ENCODE measurements at places on chromosomes 3 and 15. TPM values are rescaled to one million over a fixed set of nuclear protein-coding genes. Genes with fewer than 3 reads are reported as not detected.
A peak's percentile ranks its signal among the peaks of the same experiment; 100 is the strongest.

- no peaks in the 10 kb centered on the region for H3K36me3 ChIP-seq
- H3K4me3 ChIP-seq, result no peak overlapping the region
- H3K27ac ChIP-seq, result no peak overlapping the region
- H3K27me3 ChIP-seq, result peaks cover 6% of the 10 kb centered on the region
These were observed 40.8 kb downstream of the SEMA5B start for GRCh38 chr3:122986693-122987179.

- H3K4me1 ChIP-seq, result peaks cover 24% of the 10 kb centered on the region
- H3K27me3 ChIP-seq, result peaks cover 13% of the 10 kb centered on the region
- no peak for DNase-seq
- H3K27ac ChIP-seq, result no peak overlapping the region
- no peak overlapping the region for H3K4me3 ChIP-seq
These were observed 175.0 kb downstream of the RPLP1 start for GRCh38 chr15:69627548-69628158.

The ITIH1 gene
- total RNA-seq, result not detected

The CD200 gene
- 30.2 TPM for total RNA-seq

DNA sequence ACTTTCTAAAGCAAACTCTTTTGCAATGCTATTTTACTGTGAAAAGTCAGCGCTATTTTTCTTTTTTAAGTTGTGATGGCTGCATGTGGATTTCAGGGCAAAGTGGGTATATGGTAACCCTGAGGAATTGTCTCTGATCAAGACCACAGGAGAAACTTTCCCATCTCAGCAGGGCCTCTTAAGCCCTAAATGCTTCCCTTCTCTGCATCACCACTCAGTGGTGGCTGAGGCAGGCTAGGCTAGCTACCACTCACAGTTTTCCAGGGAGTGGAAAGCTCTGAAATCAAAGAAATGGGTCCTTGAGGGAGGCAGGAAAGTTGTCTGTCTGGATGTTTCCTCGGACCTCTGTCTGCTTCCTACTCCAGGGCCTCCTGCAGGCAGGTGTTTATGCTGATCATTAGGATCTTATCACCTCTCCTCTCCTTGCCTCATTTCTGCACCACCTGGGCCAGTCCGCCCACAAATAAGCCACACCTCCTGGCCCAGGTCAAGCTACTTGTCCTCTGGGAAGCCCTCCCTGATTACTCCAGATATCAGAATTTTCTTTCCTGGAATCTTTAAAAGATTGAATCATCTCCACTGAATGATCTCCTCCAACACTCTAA lies 37.0 kb downstream of the CEMIP start:
- peaks cover 16% of the 10 kb centered on the region for H3K27me3 ChIP-seq
- no peak overlapping the region for H3K4me3 ChIP-seq
- H3K4me1 ChIP-seq, result no peaks in the 10 kb centered on the region
- H3K36me3 ChIP-seq, result no peaks in the 10 kb centered on the region
- no peak for DNase-seq
- no peak overlapping the region for H3K27ac ChIP-seq

GRCh38 chr3:85890043-85890555 lies 931.3 kb downstream of the CADM2 start:
- no peaks in the 10 kb centered on the region for H3K36me3 ChIP-seq
- H3K4me3 ChIP-seq, result no peak overlapping the region
- no peaks in the 10 kb centered on the region for H3K27me3 ChIP-seq
- H3K4me1 ChIP-seq, result no peaks in the 10 kb centered on the region

GRCh38 chr15:92904722-92905571 lies 4.8 kb downstream of the CHD2 start:
- peaks cover 49% of the 10 kb centered on the region for H3K4me1 ChIP-seq
- H3K4me3 ChIP-seq, result peak overlapping the region; percentile 81
- DNase-seq, result no peak

DNA sequence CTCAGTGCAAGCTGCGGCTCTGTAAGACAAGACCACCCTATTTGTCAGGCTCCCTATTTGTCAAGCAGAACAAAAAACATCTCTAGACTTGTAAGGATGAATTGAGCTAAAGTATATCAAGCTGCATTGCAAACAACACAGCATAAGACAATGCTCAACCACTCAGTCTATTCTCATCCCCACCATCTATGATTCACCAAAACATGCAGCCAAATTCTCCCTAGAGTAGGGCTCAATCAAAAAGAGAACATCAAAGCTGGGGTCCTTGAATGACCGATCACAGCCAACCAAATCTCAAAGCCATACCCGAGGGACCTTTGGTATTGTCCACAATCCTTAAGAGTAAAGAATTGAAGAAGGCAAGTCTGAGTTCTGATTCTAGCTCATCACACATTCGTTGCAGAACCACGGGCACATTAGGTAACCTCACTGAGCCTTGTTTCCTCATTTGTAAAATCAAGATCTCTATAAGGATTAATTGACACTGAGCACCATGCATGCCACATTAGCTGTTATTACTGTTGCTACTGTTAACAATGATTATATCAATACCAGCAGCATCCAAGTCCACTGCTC lies 31.2 kb downstream of the RFTN1 start:
- peaks cover 62% of the 10 kb centered on the region for H3K36me3 ChIP-seq
- H3K27me3 ChIP-seq, result no peaks in the 10 kb centered on the region
- peaks cover 82% of the 10 kb centered on the region for H3K4me1 ChIP-seq
- H3K4me3 ChIP-seq, result peak overlapping the region; percentile 34
- DNase-seq, result no peak

The CCDC39 gene
- not detected for total RNA-seq

DNA sequence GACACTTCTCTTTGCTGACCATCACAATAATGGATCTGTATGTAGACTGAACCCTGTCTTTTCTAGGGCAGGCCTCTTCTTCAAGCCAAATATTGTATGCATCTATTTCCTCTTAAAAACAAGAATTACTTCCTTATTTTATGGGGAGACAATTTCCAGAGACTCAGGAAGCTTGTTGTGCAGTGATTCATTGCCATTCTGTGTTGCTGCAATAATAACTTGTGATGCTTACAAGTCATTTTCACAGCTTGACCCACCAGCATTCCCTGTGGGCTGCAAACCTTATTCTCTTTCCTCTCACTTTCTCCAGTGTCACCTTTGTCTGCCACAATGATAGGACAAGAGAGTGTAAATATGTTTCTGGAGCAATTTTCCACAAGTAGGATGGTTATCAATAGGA lies 276.7 kb upstream of the SGO1 start:
- no peaks in the 10 kb centered on the region for H3K4me1 ChIP-seq
- no peaks in the 10 kb centered on the region for H3K27me3 ChIP-seq
- no peak for DNase-seq

DNA sequence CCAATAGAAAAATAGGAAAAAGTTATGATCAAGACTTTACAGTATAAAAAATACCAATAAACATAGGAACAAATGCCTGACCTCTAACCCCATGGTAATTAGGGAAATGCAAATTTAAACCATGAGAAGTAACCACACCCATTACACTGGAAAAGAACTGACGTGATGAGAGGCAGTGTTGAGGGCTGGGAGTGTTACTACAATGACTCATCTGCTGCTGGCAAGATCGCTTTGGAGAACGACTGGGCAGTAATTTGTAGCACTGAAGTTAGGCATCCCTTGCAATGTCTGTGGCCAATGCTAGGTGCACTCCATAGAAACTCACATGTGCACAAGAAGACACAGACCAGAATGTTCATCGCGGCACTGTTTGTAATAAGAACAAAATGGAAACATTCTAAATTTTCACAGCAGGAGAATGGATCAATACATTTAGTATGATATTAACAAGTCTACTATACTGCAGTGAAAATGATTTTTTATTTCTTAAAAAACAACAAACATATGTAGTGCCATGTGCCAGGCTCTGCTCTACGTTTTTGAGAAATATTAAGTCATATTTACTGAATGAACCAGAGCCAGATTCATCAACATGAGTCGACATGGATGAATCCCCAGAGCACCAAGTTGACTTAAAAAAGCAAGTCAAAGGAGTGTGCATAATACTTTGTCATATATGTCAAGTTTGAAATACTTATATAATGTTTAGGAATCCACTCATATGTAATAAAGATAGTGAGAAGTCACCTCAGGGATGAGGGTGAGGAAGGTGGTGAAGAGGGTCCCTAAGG lies 37.6 kb upstream of the EPHB3 start:
- peak overlapping the region; percentile 60 for H3K27ac ChIP-seq
- H3K27me3 ChIP-seq, result peaks cover 16% of the 10 kb centered on the region
- no peaks in the 10 kb centered on the region for H3K36me3 ChIP-seq
- H3K4me3 ChIP-seq, result no peak overlapping the region
- DNase-seq, result peak; percentile 60
- H3K4me1 ChIP-seq, result peaks cover 24% of the 10 kb centered on the region

- no peak for DNase-seq
- H3K27ac ChIP-seq, result no peak overlapping the region
- H3K36me3 ChIP-seq, result no peaks in the 10 kb centered on the region
- H3K4me1 ChIP-seq, result peaks cover 17% of the 10 kb centered on the region
These were observed 66.5 kb upstream of the BCL6 start for GRCh38 chr3:187811585-187812250.

DNA sequence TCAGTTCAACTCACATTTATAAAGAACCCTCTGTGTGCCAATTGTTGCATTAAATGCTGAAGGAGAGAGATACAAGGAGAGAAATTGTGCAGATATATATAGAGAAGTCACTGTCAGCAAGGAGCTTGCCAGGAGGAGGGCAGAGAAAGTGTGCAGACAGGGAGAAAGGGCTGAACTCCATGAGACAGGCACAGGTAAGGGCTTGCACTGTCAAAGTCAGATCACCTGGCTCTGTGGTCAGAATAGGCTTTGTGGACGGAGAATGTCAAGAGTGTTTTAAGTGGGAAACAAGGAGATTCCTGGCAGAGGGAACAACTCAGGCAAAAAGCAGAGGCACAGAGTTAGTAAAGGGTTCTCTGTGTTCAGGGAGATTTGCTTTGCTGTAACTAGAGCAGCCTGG lies 303.0 kb upstream of the TPRG1 start:
- H3K27ac ChIP-seq, result no peak overlapping the region
- H3K27me3 ChIP-seq, result no peaks in the 10 kb centered on the region
- H3K4me3 ChIP-seq, result no peak overlapping the region
- DNase-seq, result no peak
- no peaks in the 10 kb centered on the region for H3K4me1 ChIP-seq
- H3K36me3 ChIP-seq, result peaks cover 22% of the 10 kb centered on the region

DNA sequence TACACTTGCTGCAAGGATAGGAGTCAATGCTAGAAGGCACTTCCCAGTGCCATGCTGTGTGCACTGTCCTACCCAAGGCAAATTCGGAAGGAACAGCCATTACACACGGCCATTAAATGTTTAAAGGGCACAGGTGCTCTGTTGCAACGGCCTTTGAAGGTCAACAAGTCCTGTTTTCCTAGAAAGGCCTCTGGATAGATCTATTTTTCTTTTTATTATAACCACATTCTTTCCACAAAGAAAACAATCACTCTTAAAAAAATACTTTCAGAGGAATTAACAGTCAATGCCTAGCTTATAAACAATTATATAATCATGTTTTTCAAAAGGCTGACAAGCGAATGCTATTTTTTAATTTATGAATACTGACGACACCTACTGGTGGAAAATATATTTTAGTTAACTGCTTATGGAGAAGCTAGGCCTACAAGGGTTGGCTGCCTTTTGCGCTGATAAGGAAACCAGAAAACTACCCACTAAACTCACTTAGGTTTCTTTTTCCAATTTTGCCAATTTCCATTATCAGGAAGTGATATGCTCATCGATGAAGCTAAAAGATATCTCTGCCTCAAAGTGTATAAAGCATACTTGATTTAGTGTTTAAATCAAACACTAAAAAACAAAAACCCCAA lies 2.4 kb downstream of the ARHGEF3 start:
- H3K36me3 ChIP-seq, result peaks cover 8% of the 10 kb centered on the region
- H3K4me3 ChIP-seq, result peak overlapping the region; percentile 92
- no peaks in the 10 kb centered on the region for H3K27me3 ChIP-seq
- H3K27ac ChIP-seq, result peak overlapping the region; percentile 88
- DNase-seq, result peak; percentile 32

DNA sequence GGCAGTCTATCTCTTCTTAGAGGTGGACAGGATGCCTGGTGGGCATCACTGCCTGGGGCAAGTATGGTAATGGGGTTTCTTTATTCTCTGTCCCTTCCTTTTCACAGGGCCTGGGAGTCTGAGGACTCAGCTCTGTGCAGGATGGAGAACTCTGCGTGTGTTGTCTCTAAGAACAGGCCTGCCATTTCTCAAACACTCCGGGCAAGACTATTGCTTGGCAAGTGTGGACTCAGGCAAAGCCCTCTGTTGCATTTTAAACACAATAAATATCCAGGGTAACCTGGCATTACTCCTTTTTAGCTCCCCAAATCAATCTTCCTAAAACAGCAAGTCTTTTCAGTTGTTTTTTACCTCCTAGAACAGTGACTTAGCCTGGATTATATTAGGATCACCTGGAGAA lies 185.1 kb upstream of the ROPN1 start:
- H3K27ac ChIP-seq, result no peak overlapping the region
- DNase-seq, result no peak
- no peaks in the 10 kb centered on the region for H3K36me3 ChIP-seq
- H3K4me1 ChIP-seq, result no peaks in the 10 kb centered on the region
- H3K4me3 ChIP-seq, result no peak overlapping the region

GRCh38 chr15:62059816-62060112 lies 483 bp downstream of the VPS13C start:
- peak overlapping the region; percentile 95 for H3K4me3 ChIP-seq
- DNase-seq, result peak; percentile 79
- peaks cover 5% of the 10 kb centered on the region for H3K36me3 ChIP-seq
- peak overlapping the region; percentile 90 for H3K27ac ChIP-seq
- peaks cover 44% of the 10 kb centered on the region for H3K4me1 ChIP-seq
- H3K27me3 ChIP-seq, result no peaks in the 10 kb centered on the region

DNA sequence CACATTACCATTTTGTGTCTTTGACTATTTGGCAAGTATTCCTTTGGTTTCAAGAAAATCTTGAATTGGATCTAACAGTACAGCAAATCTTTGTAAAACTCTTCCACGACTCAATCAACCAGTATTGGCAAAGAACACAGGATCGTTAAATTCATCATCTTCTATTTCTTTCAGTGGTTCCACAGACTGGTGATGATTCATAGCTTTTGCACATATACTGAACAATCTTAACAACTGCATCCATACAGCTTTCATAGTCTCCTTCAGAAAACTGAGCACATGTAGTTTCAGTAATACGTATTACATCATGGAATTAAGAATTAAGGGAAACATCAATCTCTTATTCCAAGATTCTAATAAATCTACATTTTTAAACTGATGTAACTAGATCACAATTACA lies 91.6 kb upstream of the LIPC start:
- H3K27ac ChIP-seq, result no peak overlapping the region
- no peak for DNase-seq
- H3K36me3 ChIP-seq, result no peaks in the 10 kb centered on the region
- no peaks in the 10 kb centered on the region for H3K27me3 ChIP-seq

GRCh38 chr3:180408654-180409053 lies 193.3 kb upstream of the TTC14 start:
- H3K27ac ChIP-seq, result no peak overlapping the region
- no peaks in the 10 kb centered on the region for H3K27me3 ChIP-seq
- H3K36me3 ChIP-seq, result no peaks in the 10 kb centered on the region
- no peak overlapping the region for H3K4me3 ChIP-seq

DNA sequence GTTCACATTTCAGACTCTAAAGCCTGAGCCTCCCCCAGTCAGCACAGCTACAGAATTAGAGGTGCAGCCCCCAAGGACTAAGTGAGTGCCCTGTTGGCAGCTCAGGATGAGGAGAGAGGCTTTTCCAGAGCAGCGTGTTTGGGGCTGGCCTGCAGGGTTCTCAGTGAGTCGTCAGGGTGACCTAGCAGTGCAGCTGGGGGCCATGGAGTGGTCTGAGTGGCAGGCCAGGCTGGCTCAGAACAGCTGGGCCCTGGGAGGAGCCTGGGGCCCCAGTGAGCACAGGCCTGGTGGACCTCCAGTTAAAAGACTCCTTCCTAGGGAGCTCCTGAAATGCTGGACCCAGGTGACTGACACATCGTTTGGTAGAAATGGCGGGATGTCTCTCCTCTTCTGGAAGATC lies 108.3 kb downstream of the SLC49A4 start:
- peaks cover 13% of the 10 kb centered on the region for H3K27me3 ChIP-seq
- H3K27ac ChIP-seq, result no peak overlapping the region
- H3K4me1 ChIP-seq, result no peaks in the 10 kb centered on the region
- H3K4me3 ChIP-seq, result no peak overlapping the region
- no peak for DNase-seq
